H1 (cell line): ENCODE measurements at places on chromosomes 1 and 21. TPM values are rescaled to one million over a fixed set of nuclear protein-coding genes. Genes with fewer than 3 reads are reported as not detected.

GRCh38 chr1:96388421-96389310, 332.9 kb upstream of the PTBP2 start:
- H3K36me3 ChIP-seq: no peaks in the 10 kb centered on the region
- H3K27ac ChIP-seq: no peak overlapping the region
- no peaks in the 10 kb centered on the region for H3K4me1 ChIP-seq
- no peaks in the 10 kb centered on the region for H3K27me3 ChIP-seq
- no peak for DNase-seq

DNA sequence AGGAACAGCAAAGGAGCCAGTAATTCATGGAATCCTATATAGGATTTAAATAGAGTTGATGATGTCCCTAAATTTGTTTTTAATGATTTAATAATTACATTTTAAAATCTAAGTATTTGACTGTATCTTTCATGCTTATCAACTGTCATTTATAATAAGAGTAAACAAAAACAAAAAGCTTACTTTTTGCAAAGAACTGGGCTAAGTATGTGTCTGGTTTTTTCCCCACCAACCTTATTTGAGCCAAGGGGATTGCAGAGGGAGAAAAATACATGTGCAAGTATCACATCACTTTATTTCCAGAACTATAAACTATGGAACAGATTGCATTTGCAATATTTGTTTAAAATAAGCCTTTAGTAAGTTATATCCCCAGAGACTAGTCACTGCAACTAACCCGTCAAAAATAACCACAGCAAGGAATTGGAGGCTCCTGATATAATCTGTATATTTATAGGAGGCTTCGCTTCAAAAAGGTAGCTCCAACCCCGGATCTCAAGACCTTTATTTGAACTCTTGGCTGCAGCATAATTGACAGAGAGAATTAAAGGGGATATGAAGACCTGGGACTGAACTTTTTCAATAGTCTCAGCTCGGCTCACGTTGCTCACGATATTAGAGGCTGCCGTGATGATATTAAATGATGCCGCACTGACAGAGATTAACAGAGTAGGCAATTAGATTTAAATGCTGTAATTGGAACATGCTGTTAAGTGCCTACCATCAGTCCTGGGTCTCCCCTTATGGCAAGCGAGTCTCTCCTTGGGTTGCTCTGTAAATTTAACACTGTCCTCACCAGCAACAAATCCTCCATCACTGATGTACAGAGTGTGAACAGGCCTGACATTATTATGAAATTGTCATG, 329.1 kb upstream of the NFIA start:
- no peaks in the 10 kb centered on the region for H3K4me1 ChIP-seq
- H3K27ac ChIP-seq: no peak overlapping the region
- no peak overlapping the region for H3K4me3 ChIP-seq
- no peaks in the 10 kb centered on the region for H3K36me3 ChIP-seq

DNA sequence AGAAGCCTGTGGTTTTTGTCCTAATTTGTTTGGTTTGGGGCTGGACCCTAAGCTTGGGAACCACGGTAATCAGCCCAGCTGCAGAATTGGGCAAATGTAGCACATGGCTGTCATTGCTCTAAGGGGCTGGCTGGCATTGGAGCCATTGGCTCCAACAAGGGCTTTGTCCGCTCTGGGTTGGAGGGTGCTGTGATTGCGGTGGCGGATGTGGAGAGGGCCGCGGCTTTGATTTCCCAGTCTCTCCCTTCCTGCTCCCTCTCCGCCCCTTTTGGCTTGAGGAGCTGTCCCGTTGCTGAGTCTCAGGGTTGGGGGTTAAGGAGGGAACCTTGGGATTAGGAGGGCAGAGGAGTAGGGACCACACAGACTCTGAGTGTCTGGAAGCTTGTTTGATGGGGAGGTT, 91.7 kb upstream of the CD34 start:
- peaks cover 5% of the 10 kb centered on the region; the same call in 1 of the 2 replicates for H3K4me1 ChIP-seq
- no peaks in the 10 kb centered on the region for H3K36me3 ChIP-seq
- no peak overlapping the region for H3K27ac ChIP-seq
- no peaks in the 10 kb centered on the region for H3K27me3 ChIP-seq

DNA sequence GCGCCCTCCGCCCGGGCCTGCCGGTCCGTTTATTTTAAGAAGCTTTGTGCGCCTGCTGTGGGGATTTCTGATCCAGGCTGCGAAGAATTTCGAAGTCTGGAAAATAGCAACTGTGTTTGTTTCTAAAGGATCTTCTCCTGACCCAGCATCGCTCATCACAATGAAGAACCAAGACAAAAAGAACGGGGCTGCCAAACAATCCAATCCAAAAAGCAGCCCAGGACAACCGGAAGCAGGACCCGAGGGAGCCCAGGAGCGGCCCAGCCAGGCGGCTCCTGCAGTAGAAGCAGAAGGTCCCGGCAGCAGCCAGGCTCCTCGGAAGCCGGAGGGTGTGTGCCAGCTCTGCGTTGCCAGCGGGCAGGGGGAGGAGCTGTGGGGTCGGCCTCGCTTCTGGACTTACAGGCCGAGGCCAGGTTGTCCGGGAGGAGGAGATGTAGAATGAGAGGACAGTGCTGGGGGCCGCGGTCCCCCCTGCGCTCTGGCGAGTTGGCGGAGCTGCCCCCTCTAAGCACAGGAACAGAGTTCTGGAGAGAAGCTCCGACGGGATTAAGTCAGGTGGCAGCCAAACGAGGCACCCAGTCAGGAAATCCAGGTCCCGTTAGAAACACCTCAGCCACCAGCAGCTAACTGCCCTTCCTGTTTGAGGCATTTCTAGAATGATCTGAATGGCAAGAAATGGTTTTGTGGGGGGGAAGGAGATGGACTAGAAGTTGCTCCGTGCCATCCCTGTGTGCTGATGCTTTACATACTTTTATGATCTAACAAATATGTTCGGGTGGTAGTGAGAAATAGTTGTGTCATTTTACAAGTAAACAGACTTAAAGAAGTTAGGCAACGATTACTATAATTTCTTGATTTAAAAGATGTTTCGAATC, 948 bp downstream of the TXLNA start:
- peaks cover 28% of the 10 kb centered on the region for H3K36me3 ChIP-seq
- H3K4me1 ChIP-seq: peaks cover 12% of the 10 kb centered on the region
- peak overlapping the region; percentile 69; the same call in 1 of the 2 replicates for H3K27ac ChIP-seq
- peak; percentile 61 for DNase-seq
- H3K27me3 ChIP-seq: no peaks in the 10 kb centered on the region

- peaks cover 12% of the 10 kb centered on the region for H3K4me1 ChIP-seq
- no peak for DNase-seq
- no peak overlapping the region for H3K4me3 ChIP-seq
- no peaks in the 10 kb centered on the region for H3K36me3 ChIP-seq
- H3K27ac ChIP-seq: peak overlapping the region; percentile 50; the same call in 1 of the 2 replicates
- no peaks in the 10 kb centered on the region for H3K27me3 ChIP-seq
Observed at GRCh38 chr1:38009088-38009840, 3.3 kb upstream of the UTP11 start.

- no peaks in the 10 kb centered on the region for H3K36me3 ChIP-seq
- H3K4me1 ChIP-seq: no peaks in the 10 kb centered on the region; the same call in 1 of the 2 replicates
- H3K27me3 ChIP-seq: no peaks in the 10 kb centered on the region
- no peak overlapping the region for H3K4me3 ChIP-seq
- DNase-seq: no peak
Observed at GRCh38 chr1:185906186-185906585, 172.0 kb downstream of the HMCN1 start.

DNA sequence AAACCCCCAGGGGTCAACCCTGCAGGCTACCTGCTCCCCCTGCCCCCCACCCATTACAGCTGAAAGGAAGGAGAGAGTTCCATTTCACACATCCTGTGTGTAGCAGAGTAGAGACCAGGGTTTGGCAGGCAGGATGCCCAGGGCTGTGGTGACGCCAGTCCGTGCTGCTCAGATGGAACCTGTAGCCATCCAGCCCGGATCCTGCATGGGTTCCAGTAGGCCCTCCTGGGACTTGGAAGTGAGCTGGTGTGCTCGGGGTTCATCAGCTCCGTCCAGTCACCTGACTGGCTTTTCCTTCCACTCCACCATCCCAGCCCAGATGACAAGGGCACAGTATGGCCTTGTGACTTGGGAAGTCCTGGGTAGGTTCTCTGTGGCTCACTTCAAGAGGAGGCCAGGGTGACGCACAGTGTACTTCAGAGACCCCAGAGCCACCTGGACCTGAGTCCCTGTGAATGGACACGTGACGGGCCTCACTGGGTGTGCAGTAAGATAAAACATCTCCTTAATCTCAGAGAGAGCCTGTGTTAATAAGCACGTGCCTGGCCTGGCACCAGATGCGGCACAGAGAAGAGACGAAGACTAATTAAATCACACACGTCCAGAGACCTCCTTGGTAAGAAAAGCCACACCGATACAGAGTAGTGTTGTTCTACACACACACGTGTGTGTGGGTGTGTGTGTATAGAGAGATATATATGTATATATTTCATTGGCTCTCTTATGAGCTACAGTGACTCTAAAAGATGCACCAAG, 16.0 kb downstream of the ITPKB start:
- H3K4me3 ChIP-seq: no peak overlapping the region
- no peaks in the 10 kb centered on the region; the same call in 1 of the 2 replicates for H3K27me3 ChIP-seq
- H3K4me1 ChIP-seq: peaks cover 16% of the 10 kb centered on the region
- no peak overlapping the region for H3K27ac ChIP-seq
- no peak for DNase-seq
- no peaks in the 10 kb centered on the region for H3K36me3 ChIP-seq

- no peak overlapping the region for H3K4me3 ChIP-seq
- H3K36me3 ChIP-seq: no peaks in the 10 kb centered on the region
- H3K27ac ChIP-seq: no peak overlapping the region
- peaks cover 29% of the 10 kb centered on the region for H3K4me1 ChIP-seq
- H3K27me3 ChIP-seq: no peaks in the 10 kb centered on the region
Observed at GRCh38 chr1:204096931-204097330, 24.0 kb downstream of the SOX13 start.

The SPRR2E gene
- total RNA-seq: not detected in 2 replicates

The CA6 gene
- not detected in 2 replicates for total RNA-seq
